Heart right ventricle (tissue), 16 donors: ENCODE measurements at places on chromosomes 12 and 14. TPM values are rescaled to one million over a fixed set of nuclear protein-coding genes. Genes with fewer than 3 reads are reported as not detected.

GRCh38 chr12:92953747-92954146 is 24.7 kb upstream of the EEA1 start:
- DNase-seq, result no peak

The ERP27 gene
- total RNA-seq, result not detected

DNA sequence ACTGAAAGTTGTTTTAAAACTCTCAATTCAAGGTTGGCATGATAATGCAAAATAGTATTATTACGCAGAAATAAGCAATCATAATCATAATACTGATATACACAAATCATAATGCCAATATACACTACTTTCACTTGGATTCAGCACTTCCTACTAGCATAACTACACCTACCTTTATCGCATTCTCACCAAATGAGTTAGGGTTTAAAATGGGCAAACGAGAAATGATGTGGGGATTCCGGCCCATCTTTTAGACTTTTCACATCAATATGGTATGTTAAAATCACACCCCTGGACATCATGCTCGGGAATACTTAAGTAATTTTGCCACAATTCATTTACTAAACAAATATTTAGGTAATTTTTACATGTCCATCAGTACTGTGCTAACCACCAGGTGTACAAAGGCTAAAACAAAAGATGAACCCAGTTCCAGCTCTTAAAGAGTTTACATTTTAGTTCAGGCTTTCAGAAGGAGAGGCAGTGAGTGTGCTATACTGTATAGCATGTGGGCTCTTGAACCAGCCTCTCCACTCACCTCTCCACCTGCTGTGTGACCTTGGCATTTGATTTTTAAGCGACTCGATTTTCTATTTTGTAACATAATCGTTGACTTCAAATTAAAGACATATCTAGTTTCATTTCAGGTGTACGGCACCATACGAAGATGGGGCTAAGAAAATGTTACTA is 1.1 kb upstream of the USP15 start:
- no peak for DNase-seq

The TM7SF3 gene
- 16.3 TPM for total RNA-seq

DNA sequence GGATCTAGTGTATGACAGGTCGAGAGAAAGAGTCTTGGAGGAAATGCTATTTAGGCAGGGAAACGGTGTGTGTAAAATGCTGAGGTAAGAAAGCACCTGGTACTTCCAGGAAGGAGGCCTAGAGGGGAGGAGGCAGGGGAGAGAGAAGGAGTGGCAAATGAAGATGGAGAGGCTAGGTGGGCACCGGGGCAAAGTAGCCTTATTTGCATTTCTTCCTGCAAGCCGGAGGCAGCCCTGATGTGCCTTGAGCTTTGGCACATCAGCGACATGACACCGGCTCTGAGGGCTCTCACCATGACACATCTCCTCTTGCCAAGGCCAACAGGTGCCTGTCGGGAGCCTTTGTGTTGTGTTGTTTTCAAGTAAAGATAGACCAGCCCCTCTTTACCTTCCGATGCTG is 61.6 kb downstream of the CPM start:
- no peak for DNase-seq

The NUMB gene
- 34.5 TPM for total RNA-seq
